Central memory CD8-positive, alpha-beta T cell (primary cell): ENCODE measurements at places on chromosomes 7 and 10.

DNA sequence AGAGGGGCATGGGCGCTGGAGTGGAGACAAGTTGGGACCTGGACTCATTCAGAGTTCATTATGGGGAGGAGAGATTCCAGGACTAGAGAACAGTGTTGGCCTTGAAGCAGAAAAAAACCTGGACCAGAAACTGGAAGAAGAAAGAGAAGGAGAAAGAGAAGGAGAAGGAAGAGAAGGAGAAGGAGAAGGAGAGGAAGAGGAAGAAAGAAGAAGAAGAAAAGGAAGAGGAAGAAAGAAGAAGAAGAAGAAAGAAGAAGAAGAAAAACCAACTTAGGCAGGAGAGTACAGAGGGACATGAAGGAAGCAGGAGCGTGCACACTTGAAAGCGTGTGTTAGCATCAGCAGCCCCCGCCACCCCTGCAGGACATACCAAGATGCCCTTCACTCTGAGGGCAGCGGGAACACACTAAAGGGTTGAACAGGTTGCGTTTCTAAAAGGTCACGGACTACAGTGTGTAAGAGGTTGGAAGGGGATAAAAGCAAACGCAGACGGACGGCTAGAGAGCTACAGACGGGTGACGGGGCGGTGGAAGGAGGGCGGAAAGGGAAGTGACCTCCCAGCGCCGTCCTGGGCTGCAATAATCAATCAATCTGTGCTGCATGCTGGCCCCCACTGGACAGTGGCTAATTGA lies 95.3 kb downstream of the SEC61G start:
- H3K27ac ChIP-seq, result no peak overlapping the region
- H3K27me3 ChIP-seq, result peaks cover 33% of the 10 kb centered on the region
- no peaks in the 10 kb centered on the region for H3K4me1 ChIP-seq
- H3K4me3 ChIP-seq, result no peak overlapping the region
- no peak for DNase-seq
- peaks cover 2% of the 10 kb centered on the region for H3K36me3 ChIP-seq

DNA sequence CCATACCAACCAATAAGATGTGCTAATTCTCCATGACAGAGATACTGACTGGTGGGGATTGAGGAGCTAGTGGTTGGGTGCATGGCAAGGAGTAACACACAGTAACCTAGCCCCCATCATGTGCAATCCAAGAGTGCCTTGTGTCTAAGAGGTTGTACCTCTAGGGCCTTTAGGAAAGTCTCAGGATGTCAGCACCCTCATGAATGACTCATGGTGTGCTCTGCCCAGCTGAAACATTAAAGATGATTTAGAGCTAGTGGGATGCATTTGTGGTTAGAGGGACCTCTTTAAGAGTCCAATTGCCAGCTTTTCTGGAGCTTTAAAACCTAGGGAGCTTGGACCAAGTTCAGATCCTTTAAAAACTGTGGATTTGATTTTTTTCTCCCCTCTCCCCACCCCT lies 181.1 kb downstream of the HERPUD2 start:
- no peaks in the 10 kb centered on the region for H3K4me1 ChIP-seq
- no peaks in the 10 kb centered on the region for H3K36me3 ChIP-seq
- no peak overlapping the region for H3K27ac ChIP-seq
- peaks cover 19% of the 10 kb centered on the region for H3K27me3 ChIP-seq

DNA sequence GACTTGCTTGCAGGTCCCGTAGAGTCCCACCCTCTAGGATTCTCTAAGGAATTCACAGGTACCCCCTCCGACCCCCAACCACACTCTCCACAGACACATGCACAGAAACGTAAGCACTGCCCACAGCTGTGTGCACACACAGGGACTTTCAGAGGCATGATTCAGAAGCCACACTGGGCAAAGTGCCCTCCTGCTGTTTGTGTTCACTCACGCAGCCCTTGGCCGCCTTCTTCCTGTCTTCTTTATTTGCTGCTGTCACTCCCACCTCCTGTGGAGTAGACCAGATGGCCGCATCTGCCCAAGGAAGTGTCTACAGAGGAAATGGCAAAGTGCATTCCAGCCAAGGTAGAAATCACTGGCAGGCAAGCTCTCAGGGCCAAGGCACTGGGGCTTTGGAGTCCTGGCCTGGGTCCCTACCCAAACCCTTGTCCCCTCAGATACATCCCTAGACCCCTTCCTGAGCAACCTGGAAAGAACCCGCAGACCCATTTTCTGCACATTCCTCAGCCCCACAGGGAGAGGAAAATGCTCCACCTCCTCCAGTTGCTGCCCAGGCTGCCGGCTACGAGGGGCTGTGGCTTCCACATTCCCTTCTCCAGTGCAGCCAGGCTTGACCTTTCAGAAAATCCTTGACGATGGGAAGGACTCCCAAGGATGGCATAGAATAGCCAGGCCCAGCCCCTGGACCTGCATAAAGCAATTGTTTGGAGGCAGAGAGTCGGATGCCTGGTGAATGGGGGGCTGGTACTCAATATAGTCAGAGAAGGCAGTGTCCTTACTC lies 21.6 kb upstream of the GIMAP8 start:
- H3K27ac ChIP-seq, result no peak overlapping the region
- DNase-seq, result no peak
- H3K4me3 ChIP-seq, result no peak overlapping the region

DNA sequence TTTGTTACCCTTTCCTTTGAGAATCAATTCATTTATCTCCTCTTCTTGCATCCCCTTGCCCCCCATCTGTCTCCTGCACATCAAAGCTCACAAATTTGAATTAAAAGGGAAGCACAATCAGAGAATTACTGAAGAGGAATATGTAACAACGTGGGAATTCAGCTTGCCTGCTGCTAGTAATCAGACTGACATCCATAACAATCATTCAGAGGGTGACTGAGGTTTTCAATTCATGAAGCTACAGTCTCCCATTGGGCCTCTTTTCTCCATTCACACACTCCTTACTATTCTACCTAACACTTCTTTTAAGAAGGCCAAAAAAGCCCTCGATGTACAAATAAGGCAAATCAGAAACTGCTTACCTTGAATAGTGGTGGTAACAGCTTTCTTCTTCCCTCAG lies 24.3 kb upstream of the DNA2 start:
- H3K4me3 ChIP-seq, result no peak overlapping the region
- DNase-seq, result no peak
- no peaks in the 10 kb centered on the region for H3K27me3 ChIP-seq
- no peak overlapping the region for H3K27ac ChIP-seq

GRCh38 chr10:124696446-124697392 lies 47.5 kb downstream of the FAM53B start:
- no peaks in the 10 kb centered on the region for H3K27me3 ChIP-seq
- H3K27ac ChIP-seq, result peak overlapping the region; percentile 97
- H3K4me1 ChIP-seq, result peaks cover 88% of the 10 kb centered on the region
- H3K4me3 ChIP-seq, result peak overlapping the region; percentile 62
- peaks cover 55% of the 10 kb centered on the region for H3K36me3 ChIP-seq

- H3K27ac ChIP-seq, result no peak overlapping the region
- no peak overlapping the region for H3K4me3 ChIP-seq
- no peak for DNase-seq
- H3K36me3 ChIP-seq, result peaks cover 17% of the 10 kb centered on the region
- H3K27me3 ChIP-seq, result no peaks in the 10 kb centered on the region
Measured at GRCh38 chr10:121919666-121920065, 8.2 kb downstream of the ATE1 start.

DNA sequence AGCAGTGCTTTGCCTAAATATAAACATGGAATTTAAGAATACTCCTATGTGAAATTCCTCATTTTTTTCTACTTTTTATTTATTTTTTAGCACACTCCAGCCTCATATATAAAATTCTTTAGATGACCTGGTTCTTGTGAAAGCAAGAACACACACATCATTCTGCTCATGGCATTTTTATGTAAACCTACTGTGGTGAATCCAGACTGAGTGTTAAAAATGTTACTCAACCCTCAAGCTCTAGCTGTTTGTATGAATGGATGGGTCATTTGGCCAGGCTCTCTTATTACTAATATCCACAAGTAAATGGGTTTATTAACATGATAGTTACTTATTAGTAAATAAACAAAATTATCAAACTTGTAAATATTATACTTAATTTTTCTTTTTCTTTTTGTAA lies 551.7 kb upstream of the LRRN3 start:
- no peaks in the 10 kb centered on the region for H3K27me3 ChIP-seq
- H3K36me3 ChIP-seq, result no peaks in the 10 kb centered on the region
- H3K27ac ChIP-seq, result no peak overlapping the region
- no peak for DNase-seq
- no peaks in the 10 kb centered on the region for H3K4me1 ChIP-seq

- no peaks in the 10 kb centered on the region for H3K27me3 ChIP-seq
- H3K4me1 ChIP-seq, result no peaks in the 10 kb centered on the region
- no peak for DNase-seq
- peaks cover 9% of the 10 kb centered on the region for H3K36me3 ChIP-seq
- no peak overlapping the region for H3K4me3 ChIP-seq
- no peak overlapping the region for H3K27ac ChIP-seq
Measured at GRCh38 chr7:158950914-158951635, 94.7 kb downstream of the DYNC2I1 start.

DNA sequence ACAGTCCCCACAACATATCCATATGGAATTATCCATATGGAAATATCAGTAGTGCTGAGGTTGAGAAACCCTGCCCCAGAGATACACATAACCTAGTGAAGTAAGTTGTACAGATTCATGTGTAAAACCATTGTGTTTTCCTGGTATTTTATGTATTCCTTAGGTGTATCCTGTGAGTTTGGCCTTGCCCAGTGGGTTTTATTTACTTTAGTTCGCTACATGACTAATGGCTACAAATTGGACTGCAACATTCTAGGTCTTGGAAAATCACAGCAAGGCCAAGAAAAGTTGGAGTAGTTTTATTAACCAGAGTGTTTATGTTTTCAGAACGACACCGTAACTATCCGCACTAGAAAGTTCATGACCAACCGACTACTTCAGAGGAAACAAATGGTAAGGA lies 1.4 kb downstream of the RPS24 start:
- H3K4me1 ChIP-seq, result peaks cover 53% of the 10 kb centered on the region
- DNase-seq, result no peak
- peak overlapping the region; percentile 67 for H3K27ac ChIP-seq
- peaks cover 56% of the 10 kb centered on the region for H3K36me3 ChIP-seq
- no peaks in the 10 kb centered on the region for H3K27me3 ChIP-seq
- H3K4me3 ChIP-seq, result peak overlapping the region; percentile 81

DNA sequence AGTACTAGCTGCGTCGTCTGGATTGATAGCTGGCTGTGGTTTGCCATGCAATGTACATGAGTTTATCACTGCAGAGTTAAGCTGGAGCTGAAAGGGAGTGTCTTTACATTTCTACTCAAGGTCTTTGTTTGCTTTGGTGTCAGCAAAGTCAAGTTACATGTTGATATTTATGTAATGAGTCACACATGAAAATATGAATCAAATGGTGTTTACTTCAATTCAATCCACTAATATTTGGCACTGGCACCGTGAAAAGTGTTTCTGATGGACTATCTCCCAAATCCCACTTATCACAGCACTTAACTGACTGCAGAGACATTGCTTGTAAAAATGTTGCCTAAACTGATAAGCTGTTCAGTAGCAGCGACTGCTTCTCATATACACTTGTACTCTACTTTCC lies 395.9 kb downstream of the TFEC start:
- H3K27me3 ChIP-seq, result no peaks in the 10 kb centered on the region
- no peaks in the 10 kb centered on the region for H3K36me3 ChIP-seq
- DNase-seq, result no peak
- no peak overlapping the region for H3K27ac ChIP-seq
- no peaks in the 10 kb centered on the region for H3K4me1 ChIP-seq

DNA sequence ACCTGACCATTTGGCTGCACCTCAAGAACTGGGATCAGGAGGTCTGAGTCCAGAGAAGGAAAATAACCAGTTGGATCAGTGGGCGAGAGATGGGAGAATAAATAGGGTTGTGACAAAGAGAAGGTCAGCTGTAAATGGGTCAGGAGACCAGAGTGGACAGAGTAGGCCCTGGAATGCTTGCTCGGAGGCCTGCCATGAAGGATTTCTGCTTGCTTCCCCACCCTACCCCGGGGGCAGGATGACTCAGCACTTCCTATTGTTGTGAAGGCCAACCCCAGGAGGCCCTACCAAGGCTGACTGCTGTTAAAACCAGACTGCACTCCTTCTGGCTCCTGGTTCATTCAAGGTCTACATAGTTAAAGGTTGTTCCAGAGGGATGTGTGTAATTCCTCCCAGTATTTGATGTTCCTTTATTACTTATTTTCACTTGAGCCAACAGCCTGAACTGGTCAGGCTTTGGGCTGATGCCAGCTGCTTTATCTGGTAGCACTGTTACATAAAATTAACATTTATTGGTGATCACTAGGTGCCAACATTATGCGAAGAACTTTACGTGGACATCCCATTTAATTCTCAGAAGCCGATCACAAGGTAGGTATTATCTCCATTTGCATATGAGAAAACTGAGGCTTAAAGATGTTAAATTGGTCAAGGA lies 27.3 kb upstream of the IFRD1 start:
- H3K27ac ChIP-seq, result no peak overlapping the region
- peaks cover 12% of the 10 kb centered on the region for H3K4me1 ChIP-seq
- no peaks in the 10 kb centered on the region for H3K36me3 ChIP-seq

DNA sequence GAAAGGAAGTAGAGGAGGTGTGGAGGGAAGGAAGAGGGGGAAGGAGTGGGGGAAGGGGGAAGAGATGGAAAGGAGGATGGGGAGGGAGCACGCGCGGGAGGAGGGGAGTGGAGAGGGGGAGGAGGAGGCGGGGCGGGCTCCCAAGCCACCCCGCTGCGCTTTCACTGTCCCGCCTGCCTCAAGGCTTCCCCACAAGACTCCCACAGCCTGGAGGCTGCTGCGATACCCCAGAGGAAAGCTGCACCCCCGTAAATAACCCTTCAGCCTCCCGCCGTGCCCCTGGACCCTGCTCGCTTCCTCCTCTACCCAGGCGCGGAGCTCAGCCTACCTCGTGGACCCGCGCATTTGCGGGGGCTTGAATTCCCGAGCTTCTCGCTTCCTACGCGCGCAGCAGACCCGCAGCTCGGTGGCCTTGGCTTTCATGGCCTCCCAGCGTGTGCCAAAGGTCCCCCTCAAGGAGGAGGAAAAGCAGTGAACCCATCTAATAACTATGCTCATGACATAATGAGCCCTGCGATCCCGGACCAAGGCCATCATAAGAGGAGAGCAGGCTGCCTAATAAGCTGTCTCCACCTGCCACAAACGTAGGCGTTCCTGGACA lies at the start of gene C10orf67:
C10orf67 (minus strand) TSS at position 557 of the 601 bp plus-strand sequence; CDS start at position 534, 23 bp downstream.
- H3K4me3 ChIP-seq, result peak within 1 kb of the TSS; percentile 80
- peak within 1 kb of the TSS; percentile 40 for H3K27ac ChIP-seq
- peaks cover 12% of the 10 kb centered on the region for H3K4me1 ChIP-seq
- H3K27me3 ChIP-seq, result peaks cover 39% of the 10 kb centered on the region

DNA sequence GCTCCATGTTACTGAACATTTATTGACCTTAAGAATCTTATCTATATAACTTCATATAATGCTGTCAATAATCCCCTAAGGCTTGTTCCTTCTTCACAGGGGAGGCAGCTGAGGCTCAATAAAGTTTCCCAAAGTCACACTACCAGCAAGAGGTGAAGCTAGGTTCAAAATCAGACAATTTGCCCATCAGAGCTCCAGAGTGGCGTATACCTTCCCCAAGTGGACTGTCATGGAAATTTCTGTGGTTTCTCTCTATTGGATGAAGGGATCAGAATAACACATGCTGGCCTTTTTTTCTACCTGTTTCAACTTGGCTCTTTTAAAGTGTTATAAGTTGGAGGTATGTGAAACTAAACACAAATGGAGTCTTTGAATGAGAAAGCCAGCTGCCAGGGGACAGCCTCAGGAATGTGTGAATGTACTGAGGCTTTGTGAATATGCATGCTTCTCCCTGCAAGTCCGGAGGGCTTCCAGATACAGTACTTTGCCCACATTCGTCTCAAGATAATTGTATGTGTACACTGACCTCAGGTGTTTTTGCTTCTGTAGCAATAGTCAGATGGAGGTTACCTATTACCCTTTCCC lies 656.3 kb upstream of the CELF2 start:
- DNase-seq, result no peak
- no peak overlapping the region for H3K27ac ChIP-seq
- no peaks in the 10 kb centered on the region for H3K36me3 ChIP-seq

- no peaks in the 10 kb centered on the region for H3K4me1 ChIP-seq
- no peaks in the 10 kb centered on the region for H3K27me3 ChIP-seq
- no peak overlapping the region for H3K27ac ChIP-seq
- no peak overlapping the region for H3K4me3 ChIP-seq
Measured at GRCh38 chr7:18414885-18415284, 80.7 kb upstream of the HDAC9 start.
